ENCODE measurements at places on chromosomes 13 and 19.

GRCh38 chr19:3359015-3359918 is 7.1 kb upstream of the NFIC start:
- peak; percentile 47 for DNase-seq

DNA sequence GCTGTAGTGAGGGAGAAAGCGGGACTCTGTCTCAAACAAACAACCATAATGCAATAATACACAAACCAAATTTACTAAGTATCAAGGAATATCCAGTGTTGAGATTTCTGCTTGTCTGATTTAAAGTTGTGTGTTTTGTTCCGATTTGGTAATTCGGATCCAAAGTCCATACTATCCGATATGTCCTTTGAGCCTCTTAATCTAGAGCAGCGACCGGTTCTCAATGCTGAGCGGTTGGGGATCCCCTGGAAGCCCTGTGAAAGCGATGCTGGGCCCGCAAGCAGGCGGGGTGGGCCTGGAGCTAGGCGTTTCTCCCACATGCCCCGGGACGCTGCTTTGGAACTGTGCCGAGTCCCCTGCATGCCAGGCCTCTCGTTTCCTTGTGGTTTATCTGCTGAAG is 20.2 kb downstream of the C19orf44 start:
- DNase-seq = no peak

DNA sequence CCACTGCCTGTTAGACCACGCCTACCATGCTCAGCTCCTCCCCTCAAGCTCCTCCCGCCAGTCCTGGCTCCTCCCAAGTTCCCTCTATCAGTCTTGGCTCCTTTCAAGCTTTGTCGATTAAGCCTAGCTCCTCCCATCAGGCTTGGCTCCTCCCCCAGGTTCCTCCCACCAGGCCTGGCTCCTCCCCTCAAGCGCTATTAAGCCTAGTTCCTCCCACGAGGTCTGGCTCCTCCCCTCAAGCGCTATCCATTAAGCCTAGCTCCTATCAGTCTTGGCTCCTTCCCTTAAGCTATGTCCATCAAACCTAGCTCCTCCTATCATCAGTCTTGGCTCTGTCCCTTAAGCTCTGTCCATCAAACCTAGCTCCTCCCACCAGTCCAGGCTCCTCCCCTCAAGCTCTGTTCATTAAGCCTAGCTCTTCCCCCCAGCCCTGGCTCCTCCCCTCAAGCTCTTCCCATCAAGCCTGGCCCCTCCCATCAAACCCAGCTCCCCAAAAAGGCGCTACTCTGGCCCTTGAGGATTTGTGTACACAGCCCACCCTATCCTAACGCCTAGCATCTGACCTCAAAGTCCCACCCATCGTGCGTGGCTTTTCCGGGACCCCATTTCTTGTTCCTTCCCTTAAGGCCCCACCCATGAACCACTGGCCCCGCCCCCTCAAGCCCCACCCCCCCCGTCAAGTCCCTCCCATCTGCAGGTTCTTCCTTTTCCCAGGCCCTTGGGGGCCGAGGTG is 10.0 kb downstream of the CAMSAP3 start:
- DNase-seq = no peak

DNA sequence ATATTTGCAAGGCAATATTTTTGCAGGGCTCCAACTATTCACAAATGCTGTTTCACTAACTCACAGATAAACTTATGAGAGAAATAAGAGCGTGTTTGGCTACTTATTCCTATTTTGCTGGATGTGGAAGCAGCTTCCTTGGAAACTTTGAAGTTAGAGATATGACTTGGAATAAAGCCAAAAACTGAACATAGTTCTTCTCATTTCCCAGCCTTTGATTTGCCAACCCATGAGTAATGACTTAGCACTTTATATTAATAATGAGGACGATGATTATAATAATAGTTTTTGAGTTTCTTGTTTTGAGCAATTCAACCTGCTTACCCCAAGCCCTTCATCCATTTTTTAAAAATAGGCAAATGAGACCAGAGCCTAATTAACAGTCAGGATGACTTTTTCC is 47.7 kb downstream of the SLC10A2 start:
- no peak for DNase-seq

- no peak for DNase-seq
Observed at GRCh38 chr13:91032104-91032503, 315.4 kb upstream of the MIR17HG start.

Measured in substantia nigra (tissue), 51 donors.